ENCODE measurements at places on chromosomes 4 and X.

DNA sequence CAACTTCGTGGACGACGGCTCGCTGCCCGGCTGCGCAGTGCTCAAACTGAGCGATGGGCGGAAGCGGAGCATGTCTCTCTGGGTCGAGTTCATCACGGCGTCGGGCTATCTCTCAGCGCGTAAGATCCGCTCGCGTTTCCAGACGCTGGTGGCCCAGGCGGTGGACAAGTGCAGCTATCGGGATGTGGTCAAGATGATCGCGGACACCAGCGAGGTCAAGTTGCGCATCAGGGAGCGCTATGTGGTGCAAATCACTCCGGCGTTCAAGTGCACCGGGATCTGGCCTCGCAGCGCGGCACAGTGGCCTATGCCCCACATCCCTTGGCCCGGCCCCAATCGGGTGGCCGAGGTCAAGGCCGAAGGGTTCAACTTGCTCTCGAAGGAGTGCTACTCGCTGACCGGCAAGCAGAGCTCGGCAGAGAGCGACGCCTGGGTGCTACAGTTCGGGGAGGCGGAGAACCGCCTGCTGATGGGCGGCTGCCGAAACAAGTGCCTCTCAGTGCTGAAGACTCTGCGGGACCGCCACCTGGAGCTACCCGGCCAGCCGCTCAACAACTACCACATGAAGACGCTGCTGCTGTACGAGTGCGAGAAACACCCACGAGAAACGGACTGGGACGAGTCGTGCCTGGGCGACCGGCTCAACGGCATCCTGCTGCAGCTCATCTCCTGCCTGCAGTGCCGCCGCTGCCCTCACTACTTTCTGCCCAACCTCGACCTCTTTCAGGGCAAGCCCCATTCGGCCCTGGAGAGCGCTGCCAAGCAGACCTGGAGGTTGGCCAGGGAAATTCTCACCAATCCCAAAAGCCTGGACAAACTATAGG lies 1.5 kb downstream of the MAB21L2 start:
- no peak for DNase-seq

- no peak for DNase-seq
Observed at GRCh38 chr4:177105536-177105935, 204.1 kb upstream of the NEIL3 start.

DNA sequence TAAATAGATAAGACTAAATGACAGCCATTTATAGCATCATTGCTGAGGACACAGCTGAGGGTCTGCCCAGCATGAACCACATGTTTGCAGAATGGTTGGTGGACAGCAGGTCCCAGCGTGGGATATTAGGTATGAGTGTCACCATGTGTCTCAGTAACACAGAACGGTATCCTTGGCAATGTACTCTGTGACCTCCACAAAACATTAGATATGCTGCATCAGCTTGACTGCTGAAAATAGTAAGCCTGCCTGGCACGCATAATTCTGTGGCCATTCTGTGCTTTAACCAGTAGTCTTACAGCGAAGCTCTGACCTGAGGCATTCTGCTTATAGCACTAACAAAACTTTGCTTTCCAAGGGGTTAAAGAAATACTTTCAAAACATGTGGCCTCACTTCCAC lies 32.0 kb downstream of the LIMCH1 start:
- DNase-seq: peak; percentile 4

DNA sequence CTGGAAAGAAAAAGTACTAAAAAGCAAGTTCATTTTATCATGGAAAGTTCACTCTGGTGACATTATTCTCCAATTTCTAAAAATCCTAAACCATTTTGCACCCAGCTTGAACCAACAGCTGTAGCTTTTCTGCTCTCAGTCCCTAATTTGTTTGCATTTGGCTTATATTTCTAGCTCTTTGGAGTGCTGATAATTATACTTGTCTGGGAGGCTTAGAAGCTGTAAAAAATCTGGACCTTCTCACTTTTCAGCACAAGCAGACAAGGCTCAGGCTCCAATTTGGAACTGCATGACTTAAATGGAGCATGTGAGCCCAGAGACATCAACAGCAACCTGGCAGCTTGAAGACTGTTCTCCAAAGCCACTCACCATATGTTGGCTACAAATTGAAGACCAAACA lies 170.9 kb upstream of the PCDH18 start:
- no peak for DNase-seq

DNA sequence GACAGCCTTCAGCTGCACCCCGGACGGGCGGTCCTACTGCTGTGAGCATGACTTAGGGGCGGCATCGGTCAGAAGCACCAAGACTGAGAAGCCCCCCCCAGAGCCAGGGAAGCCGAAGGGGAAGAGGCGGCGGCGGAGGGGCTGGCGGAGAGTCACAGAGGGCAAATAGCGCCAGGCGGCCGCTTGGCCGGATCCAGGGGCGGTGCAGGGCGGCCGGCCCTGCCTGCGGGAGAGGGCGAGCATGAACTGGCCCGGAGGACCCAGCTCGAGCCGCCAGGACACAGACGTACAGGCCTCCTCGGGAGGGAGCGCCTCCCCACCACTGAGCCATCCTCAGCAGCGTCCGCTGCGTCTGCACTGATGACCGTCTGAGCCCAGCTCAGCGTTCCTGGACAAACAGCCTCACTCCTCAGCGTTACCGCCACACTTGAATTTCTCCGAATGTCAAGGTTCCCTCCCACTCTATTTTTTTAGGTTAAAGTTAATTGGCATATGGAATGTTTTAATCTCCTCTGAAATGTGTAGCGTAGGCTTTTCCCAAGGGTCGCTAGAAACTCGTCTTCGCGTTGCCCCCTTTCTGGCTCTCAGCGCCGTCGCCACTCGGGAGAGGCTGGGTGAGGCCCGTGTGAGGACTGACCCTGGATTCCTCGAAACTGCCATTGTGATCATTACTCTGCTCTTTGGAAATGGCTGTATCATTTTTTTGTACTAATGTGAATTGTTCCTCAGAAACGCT lies 29.9 kb downstream of the NELFA start:
- no peak for DNase-seq

DNA sequence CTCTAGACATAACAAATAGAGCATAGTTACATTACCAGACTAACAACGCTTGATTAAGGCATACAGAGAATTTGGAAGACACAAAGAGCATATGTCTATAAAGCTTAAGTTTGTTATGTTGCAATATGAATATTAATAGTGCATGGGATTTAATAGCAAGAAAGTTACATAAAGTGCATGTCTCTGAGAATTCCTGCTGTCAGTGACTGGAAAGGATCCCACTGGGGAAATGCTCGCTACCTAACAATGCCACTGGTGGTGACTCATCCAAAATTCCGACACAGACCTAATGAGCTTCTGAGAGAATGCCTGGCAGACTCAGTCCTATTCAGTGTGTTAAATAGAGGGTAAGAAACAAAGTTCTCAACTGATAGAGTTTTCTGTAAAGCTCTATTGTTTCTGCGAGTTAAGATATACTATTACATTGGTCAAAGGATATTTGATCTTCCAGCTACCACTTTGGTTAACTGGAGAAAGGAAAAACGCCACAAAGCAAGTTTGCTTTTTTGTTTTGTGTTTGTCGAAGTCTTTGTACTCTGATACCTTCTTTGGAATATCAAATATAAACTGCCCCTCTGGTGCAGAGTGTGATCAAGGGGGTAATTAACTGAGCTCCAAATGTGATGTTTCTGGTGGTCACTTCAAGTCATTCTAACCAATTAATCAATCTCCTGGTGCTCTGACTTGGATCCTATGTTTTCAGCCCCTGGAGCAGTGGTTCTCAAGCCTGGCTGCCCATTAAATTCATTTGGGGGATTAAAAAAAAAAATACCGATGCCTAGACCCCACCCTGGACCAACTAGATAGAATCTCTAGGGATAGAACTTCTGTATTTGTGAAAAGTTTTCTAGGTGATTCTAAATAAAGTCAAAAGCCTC lies 107.9 kb downstream of the PALLD start:
- DNase-seq: no peak

- no peak for DNase-seq
Observed at GRCh38 chrX:106437407-106437806, 174.4 kb upstream of the RADX start.

- DNase-seq: no peak
Observed at GRCh38 chr4:16775411-16776154, 122.9 kb downstream of the LDB2 start.

DNA sequence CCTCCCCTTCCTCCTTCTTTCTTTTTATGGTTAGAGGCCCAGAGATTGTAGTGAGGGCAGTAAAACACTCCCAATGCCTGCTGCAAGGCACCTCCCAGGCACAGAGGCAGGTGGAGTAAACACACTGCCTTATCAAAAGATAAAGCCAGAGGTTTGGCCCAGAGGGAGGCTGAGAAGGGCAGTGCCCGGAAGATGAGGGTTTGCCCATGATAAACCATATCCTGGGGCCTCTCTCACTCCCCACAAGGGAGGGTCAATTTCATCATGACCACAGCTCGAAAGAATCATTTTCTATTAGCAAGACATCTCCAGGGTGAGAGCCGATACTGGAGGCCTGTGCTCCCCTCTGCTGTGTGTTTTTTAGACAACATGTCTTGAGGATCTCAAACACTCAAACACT lies 98.5 kb upstream of the FAM9C start:
- no peak for DNase-seq

DNA sequence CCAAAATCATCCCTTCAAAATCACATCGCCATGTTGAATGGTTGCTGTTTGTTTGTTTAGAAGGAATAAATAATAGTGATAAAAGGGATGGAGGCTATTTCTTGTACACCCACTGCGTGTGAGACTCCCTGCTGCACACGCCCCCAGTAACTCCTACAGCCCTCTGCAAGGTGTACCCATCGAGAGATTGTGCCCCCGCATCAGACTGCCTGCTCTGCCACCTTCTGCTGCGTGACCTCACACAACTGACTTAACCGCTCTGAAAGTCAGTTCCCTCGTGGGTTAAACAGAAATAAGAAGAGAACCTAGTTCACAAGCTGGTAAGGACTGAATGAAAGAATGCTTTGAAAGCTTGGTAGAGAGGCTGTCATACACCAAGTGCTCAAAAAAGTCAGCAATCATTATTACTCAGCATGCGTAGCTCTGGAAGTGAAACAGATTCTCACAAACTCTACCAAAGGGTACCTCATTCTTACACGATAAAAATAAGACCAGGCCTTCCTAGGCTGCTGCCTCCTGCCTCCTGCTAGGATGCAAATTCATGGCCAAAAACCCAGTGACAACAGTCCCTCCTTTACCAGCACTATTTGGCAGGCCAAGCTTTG lies 147.1 kb downstream of the CPEB2 start:
- DNase-seq: no peak

DNA sequence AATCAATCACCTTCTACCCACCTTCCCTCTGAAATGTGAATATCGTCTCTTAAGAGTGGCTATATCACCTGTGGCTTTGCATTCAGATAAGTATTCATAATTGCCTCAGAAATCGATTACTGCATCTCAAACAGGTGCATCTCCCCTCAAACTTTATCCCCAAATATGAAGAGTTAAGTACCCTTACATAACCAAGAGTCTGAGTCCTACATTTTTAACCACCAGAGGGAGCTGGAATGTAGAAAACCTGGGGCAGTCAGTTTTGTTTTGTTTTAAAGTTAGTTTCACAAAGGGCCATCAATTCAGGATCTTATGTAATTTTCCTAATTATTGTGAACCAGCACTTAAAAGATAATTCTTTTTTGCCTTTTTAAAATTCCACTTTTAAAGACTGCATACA lies 5.7 kb downstream of the TCEANC start:
- peak; percentile 67 for DNase-seq

DNA sequence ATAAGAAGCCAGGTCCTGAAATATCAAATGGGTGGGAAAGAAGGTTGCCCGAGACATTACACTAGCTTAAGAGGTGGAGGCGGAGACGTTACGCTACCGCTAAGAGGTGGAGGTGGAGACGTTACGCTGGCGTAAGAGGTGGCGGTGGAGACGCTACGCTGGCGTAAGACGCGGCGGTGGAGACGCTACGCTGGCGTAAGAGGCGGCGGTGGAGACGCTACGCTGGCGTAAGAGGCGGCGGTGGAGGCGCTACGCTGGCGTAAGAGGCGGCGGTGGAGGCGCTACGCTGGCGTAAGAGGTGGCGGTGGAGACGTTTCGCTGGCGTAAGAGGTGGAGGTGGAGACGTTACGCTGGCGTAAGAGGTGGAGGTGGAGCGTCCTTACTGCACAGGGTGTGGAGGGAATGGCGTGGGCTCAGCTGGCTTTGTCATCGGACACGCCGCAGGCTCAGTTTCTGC lies 12.8 kb downstream of the CYP4V2 start:
- DNase-seq: no peak

GRCh38 chrX:47854474-47854873 lies 17.8 kb downstream of the ZNF81 start:
- peak; percentile 40 for DNase-seq

GRCh38 chr4:3071811-3072210 lies 2.5 kb downstream of the HTT-AS start:
- no peak for DNase-seq

DNA sequence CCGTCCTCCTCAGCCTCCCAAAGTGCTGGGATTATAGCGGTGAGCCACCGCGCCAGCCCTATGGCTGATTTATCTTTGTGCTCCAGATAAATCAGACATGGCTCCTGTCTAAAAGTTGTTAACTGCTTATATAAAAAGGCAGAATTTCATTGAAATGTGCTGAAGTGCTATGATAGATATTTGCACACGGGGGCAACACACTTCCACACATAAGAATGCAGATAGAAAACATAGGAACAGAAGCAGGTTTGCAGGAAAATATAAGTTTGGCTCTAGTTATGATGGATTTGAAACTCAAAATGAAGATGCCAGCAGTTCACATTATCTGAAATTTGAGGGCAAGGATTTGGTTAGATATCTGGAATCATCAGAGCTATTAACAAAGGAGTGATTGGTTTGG lies 163.1 kb upstream of the SLITRK2 start:
- DNase-seq: no peak

- DNase-seq: no peak
Observed at GRCh38 chr4:187501731-187502130, 493.8 kb upstream of the ZFP42 start.

DNA sequence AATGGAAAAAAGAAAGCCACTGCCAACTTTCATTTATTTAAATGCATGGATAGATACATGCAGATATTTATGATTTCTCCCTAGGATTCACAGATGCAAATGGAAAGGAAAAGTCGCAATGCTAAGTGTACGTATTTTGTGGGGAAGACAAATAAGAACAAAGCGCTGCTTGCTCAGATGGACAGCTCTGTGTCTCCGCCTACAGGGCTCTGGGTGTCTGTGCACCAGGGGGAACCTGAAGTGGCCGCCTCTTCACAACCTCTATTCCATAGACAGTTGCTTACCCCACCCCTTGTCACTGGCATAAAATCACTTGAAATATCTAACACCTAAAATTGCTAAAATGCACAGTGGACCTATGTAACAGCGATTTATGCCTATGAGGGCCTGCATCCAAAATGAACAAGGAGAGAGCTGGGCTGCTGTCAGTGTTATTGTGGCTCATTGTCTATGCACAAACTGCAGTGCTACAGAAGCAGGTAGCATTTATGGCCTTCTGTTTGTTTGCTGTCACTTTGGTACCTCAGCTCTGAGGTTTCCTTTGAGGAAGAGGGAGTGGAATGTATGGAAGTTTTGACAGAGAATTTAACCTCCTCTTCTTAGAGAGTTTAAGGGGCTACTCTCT lies 58.6 kb upstream of the PAGE1 start:
- peak; percentile 39 for DNase-seq

DNA sequence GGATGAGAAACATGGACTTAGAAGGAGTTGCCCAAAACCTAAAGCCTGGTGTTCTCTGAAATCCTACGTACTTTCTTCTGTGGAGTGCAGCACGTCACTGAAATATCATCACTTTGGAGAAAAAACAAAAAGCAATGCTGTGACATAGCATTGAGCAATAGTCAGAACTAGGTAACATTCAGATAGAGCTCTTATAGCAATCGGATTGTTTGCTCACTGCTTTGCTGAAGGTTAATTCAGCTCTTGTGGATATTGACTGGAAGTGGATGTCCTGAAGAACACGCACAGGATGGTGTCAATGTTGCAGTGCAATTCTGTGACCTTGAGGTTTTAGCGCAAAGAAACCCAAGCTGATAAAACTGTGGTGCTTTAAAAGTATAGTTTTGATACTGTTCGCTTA lies 114.2 kb upstream of the GRXCR1 start:
- DNase-seq: no peak

Measured in RPMI8226 (cell line).